ENCODE measurements at places on chromosomes 7 and 10.

DNA sequence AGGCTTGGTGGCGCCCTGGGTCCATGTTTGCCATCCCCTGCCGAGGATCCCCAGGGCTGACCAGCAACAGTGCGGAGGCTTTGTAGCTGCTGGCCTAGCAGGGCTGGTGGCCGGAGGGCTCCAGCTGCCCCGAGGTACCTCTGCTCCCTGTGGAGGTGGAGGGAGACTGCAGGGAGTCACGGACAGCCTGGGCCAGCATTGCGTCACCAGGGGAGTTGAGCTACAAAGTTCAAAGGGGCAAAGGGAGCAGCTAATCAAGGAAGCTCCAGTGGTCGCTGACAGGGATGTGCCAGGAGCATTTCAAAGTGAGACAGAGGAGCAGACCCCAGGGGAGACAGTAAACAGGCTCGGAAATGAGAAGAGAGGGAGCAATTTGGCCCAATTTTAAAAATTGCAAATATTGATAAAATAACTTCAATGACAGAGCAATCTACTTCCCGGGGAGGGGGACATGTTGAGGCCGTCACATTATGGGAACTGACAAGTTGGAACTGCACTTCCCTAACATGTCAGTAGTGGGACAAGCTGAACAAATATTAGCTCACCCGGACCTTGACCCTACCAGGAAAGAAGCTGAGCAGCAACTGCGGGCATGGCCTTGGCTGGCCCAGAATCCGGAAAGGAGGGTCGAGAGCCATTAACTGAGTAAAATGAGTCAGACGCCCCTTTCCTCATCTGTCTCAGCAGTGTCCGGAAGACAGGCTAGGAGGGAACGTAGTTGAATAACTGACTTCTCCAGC is 39.4 kb downstream of the BTBD16 start:
- DNase-seq, result no peak

DNA sequence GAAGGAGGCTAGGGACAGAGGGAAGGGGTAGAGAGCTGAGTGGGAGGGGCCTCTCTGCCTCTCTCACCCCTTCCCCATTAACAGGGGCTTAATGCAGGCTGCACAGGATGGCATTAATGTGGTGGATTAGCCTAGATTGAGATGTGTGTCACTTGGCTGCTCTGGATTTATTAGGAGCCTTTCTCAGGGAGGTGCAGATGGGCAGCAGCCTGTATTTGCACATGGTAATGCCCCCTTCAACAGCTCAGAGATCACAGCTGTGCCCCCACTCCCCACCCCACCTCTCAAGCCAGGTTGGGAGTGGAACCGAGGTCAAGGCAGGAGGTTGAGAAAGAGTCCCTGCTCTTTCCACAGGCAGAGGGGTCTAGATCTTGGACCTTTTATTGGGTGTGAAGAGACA is 7.3 kb downstream of the PITX3 start:
- DNase-seq, result no peak

DNA sequence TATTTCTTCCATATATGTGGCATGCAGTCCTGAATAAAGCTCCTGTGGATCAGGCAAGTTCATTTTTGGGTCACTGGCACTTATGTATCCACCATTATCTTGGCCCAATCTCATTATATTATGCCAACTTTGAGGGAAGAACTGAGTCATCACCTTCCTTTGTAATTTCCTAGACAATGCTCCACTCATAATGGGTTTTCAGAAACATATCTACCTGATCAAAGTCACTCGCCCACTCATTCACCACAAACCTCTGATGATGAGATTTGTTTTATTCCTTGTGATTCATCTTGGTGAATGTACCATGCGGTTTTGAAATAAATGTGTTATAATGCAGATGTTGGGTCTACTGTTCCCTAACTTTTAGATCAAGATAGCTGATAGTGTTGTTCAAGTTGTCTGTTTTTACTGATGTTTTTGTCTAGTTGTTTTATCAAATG is 525.8 kb downstream of the KIF20B start:
- no peak for DNase-seq

GRCh38 chr10:62079885-62080559 is 178.5 kb downstream of the ARID5B start:
- no peak for DNase-seq

- no peak for DNase-seq
Observed at GRCh38 chr10:122083478-122084025, 94.6 kb downstream of the TACC2 start.
